ENCODE measurements at places on chromosomes 4 and X. TPM values are rescaled to one million over a fixed set of nuclear protein-coding genes. Genes with fewer than 3 reads are reported as not detected.

- DNase-seq: no peak
Measured at GRCh38 chr4:134518574-134519217, 317.1 kb upstream of the PABPC4L start.

ARHGAP36 gene
- total RNA-seq: 0.96 TPM

SMIM43 gene
- not detected for total RNA-seq

EDA2R gene
- total RNA-seq: 1.4 TPM

DNA sequence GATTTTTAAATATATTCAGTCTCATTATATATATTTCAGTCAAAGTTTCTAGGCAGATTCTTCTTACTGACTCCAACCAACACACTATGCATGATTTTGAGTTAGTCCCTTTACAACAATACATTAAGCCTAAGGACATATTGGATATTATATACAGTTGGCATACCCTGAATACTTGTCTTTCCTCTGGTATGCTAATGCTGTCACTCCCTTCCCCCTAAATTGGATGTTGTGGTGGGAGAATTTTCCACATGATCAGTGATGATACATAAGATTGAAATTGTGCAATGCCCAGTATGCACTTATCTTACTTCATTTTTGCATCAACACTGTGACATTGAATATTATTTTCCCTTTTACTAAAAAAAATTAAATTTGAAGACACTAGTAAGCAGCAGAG is 935.2 kb downstream of the PCDH7 start:
- DNase-seq: no peak

GRCh38 chrX:56968980-56969379 is 26.4 kb downstream of the SPIN3 start:
- no peak for DNase-seq

DNA sequence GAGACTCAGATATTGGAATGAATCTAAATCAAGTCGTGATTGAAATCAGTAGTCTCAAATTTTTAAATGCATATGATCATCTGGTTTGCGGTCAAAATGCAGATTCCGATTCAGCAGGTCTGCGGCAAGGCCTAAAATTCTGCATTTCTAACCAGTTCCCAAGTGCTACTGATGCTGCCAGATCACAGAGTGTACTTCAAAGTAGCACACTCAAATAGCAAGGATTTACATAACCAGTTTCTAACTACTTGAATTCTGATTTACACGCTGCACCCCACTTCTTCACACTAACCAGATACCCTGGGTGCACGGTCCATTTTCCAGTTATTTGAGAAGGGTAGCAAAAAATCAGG is 752 bp downstream of the MBTPS2 start:
- no peak for DNase-seq

AWAT2 gene
- total RNA-seq: not detected

PNMA6F gene
- total RNA-seq: not detected

GIMD1 gene
- total RNA-seq: not detected

TRIM75 gene
- total RNA-seq: not detected

DNA sequence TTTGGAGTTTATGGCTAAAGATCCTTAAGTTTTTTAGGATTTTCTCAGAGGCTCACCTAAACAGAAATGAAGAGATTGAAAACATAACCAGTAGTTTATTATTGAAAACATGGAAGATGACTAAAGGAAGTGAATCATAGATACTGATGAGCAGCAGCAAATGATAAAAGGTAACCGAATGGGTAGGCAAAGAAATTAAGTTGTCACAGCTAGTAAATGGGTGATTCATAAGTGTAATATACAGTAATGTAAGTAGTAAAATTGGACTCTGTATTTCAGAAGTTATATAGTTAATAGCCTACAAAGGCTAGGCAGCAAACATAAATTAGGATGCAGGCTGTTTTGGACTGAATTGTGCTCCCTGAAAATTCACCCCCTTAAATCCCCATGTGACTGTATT is 59.0 kb upstream of the ADGRA3 start:
- no peak for DNase-seq

CCDC160 gene
- total RNA-seq: not detected

DNA sequence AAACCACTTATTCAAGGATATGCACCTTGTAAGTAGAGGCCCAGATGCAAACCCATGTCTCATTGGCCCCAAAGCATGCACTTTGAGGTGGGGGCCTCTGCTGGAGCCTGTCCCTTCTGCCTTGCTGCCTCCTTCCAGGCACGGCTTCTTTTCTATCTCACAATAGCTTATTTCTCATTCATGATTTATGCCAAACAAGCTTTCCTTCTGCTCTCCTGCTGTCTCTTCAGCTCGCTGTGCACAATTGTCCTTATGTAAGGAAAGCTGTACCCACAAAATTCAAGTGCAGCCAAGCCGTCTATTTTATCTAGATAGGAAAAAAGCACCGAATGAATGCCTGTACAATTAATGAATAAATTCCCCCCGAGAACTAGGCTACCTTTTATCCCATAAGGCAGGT is 124.8 kb upstream of the PACRGL start:
- no peak for DNase-seq

GRCh38 chr4:153618833-153619232 is 65.2 kb upstream of the TLR2 start:
- no peak for DNase-seq
